ENCODE measurements at places on chromosomes 12 and 14.

- no peak for DNase-seq
These were observed 721.7 kb downstream of the GALC start for GRCh38 chr14:87271331-87271730.

DNA sequence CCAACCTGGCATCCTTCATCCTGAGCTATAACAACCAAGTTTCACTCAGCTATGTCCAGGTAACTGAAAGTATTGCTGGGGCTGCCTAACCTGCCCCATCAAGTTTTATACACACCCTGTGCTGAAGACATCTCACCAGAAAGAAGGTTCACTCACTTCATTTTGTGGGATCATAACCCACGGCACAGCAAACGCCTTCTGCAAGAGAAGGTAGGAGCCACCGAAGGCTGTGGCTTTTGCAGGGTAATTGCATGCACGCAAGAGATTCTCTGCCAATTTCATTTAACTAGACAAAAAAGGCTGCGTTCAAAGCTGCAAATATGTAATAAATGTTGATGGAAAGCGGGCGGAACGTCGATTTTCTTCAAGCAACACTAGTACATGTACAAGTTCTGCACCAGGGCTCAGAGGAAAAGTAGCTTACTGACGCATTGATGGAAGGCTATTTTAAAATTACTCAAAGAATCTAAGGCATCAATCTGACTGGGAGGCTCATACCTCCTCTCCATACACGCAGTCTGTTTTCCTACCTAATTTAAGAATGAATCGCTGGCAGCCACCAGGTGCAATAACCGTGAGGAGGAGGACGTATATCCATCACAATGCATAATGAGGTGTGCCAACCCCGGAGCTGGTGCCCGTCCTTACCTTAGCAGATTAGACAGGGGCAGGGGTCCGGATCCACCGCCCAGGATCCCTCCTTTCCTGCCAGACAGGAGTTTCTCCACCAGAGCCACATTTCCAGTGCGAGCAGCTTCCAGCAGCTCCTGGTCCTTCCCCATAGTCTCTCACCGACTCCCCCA lies 1.1 kb downstream of the ANKS1B start:
- DNase-seq, result no peak

DNA sequence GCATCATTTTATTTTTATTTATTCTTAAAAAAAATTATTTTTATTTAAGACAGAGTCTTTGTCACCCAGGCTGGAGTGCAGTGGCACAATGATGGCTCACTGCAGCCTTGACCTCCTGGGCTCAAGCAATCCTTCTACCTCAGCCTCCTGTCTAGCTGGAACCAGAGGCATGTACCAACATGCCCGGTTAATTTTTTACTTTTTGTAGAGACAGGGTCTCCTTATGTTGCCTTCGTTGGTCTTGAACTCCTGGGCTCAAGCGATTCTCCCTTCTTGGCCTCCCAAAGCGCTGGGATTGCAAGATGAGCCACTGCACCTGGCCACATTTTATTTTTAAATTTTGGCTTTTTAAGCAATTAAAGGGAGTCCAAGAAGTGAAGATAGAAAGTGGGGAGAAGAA lies 21.4 kb downstream of the TTC6 start:
- no peak for DNase-seq

GRCh38 chr12:116517431-116518045 lies 41.6 kb upstream of the MAP1LC3B2 start:
- no peak for DNase-seq

DNA sequence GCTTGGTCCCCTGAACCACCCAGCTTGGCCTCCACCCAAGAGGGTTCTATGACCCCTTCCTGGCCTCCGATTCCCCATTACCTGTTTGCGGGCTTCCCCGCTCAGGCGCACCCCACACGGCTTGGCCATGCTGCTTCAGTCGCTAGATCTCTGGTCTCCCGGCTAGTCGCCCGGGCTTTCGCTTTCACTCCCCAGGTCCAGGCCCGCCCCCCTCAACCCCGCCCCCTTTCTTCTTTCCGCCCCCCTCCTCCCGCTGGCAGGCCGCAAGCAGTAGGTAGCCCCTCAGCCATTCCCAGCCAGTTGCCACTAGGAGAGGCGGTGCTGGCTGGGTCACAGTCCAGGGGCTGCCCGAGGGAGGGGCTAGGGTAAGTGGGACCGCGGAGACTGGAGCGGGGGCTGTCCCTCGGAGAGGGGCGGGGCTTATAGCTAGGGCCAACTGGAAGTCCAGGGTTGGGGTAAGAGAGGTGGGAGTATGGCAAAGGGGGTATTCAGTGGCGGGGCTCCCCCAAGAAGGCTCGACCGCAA lies at the start of gene PSME2:
Gene PSME2, minus strand, starts transcription at position 158 of the 525 bp plus-strand sequence. Its CDS starts 29 bp downstream, at position 129.
- DNase-seq, result peak; percentile 84

DNA sequence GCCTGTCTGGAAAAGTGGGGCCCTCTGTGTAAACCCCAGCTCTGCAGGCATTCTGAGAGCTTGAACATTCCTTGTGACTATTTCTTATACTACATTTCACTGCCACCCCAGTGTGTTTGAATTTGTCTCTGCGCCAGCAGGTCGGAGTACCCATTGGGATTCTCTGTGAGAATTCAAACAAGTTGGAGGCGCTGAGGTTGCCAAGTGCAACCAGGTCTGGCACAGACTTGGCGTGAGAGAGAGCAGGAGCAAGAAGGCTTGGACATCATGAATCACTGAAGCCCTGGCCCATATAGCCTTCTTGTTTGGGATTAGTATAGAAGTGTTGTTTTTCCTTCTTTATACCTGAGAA lies 33.0 kb upstream of the ATP2A2 start:
- DNase-seq, result no peak

- DNase-seq, result peak; percentile 5
These were observed 1004.4 kb downstream of the AACS start for GRCh38 chr12:126069549-126070165.

GRCh38 chr12:14827043-14827442 lies 13.1 kb upstream of the SMCO3 start:
- DNase-seq, result no peak

GRCh38 chr14:20262642-20263128 lies 23.6 kb downstream of the OR11H4 start:
- no peak for DNase-seq

DNA sequence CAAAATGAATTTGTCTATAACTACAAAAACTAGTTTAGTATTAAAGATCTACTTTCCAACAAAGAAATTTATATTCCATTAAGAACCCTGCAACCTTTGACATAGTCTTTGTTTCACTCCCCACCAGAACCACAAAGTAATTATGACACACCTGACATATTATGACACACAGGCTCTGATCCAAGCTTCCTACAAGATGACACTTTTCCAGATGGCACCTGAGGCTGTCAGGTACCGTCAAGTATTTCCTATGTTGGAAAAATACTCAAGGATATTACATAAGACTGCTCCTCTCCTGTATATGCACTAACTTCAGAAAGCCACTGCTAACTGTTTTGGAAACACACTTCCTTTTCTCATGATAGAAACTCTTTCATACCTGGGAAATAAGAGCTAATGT lies 38.9 kb downstream of the STXBP6 start:
- no peak for DNase-seq

DNA sequence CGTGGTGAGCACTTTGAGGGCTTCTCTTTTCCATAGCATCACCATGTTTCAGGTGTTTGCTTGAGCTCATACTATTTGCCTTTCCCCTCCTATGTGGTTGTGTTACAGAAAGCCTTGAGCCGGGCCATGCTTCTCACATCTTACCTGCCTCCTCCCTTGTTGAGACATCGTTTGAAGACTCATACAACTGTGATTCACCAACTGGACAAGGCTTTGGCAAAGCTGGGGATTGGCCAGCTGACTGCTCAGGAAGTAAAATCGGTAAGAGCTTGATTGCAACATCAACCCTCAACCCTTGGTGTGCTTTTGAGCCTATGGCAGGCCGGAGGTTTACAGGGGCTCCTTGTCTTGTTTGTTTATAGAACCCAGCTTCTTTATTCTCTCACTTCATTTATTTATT lies 8.1 kb downstream of the LETMD1 start:
- DNase-seq, result no peak

- DNase-seq, result no peak
These were observed 4.0 kb downstream of the RAB15 start for GRCh38 chr14:64968167-64968566.

- DNase-seq, result no peak
These were observed 20.0 kb upstream of the MORN3 start for GRCh38 chr12:121689430-121689829.

DNA sequence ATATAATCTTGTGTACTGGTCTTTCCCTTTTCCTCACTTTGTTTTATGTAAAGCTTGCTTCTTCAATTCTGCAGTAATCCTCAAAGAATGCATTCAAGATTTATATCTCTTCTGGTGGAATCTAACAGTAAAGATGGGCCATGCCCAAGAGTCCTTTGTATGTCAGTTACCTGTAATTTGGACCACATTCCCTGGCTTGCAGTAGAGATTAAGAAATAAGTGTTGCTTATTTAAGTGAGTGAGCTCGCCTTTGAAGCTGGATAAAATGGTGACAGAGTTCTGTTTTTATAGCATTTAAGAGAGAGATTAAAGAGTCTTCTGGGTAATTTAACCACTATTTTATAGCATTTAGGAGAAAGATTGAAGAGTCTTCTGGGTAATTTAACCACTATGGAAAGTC lies 262.1 kb upstream of the ATP2B1 start:
- DNase-seq, result no peak

GRCh38 chr12:116582610-116583009 lies 23.4 kb downstream of the MAP1LC3B2 start:
- DNase-seq, result no peak

DNA sequence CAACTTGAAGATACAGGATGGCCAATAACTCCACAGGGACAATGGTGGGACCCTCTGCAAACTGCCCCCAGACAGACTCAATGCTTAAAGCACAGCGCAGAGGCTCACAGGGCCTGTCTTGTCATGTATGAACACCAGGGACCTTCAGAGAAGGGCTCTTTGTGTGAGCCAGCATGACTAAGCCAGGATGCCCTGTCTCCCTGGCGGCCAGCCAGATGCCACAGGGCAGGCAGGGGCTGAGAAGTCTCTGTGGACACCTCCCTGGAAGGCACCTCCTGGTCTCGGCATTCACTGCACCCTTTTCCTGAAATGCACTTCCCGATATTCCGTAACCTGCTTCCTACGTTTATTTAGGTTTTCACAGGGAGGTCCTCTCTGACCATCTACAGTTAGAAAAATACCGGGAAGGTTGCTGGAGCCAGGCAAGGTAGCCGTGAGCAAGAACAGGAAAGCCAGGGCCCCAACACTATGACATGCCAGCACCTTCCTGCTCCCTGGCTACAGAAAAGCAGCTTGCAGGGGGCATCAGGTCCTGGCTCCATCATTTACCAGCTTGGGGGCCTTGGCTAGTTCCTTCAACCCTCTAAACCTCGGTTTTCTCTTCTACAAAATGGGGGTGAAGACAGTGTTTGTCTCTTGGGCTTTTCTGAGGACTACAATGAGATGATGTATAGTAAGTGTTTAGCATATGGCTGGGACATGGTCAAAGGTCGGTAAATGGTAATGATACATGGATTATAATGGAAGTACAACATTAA lies 65.0 kb downstream of the PITPNM2 start:
- no peak for DNase-seq

DNA sequence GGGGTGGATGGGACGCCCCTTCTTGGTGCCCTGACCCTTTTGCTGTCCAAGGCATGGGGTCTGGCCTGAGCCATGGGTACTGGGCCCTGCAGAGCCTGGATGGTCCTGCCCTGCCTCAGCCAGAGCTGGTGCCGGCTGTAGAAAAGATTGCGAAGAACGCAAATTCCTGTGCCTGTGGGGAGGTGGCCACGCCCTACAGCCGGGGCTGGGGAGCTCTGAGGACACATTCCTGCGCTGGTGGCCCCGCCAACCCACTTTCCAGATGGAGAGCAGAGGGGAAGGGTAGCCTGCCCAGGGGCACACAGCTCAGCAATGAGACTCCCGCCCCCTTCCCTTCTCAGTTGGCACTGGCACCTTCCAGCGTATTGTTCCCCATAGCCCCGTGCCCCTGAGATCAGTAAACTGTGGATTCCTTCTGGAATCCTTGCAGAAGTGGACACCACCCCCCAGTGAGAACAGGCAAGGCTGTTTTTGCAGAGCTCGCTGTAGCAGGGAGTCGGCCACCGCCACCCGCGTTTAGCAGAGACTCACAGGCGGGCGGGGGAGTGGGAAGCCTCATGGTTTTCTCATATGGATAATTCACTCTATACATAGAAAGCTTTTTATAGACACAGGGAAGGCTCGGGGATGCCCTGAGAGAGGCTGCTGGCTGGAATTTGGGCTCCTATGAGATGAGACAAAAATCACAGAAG lies 8.6 kb downstream of the INF2 start:
- no peak for DNase-seq

GRCh38 chr12:57127726-57128518 lies at the start of gene LRP1:
Gene LRP1 (plus strand): TSS chr12:57128483. CDS start chr12:57128965, 482 bp downstream.
- peak; percentile 39 for DNase-seq

DNA sequence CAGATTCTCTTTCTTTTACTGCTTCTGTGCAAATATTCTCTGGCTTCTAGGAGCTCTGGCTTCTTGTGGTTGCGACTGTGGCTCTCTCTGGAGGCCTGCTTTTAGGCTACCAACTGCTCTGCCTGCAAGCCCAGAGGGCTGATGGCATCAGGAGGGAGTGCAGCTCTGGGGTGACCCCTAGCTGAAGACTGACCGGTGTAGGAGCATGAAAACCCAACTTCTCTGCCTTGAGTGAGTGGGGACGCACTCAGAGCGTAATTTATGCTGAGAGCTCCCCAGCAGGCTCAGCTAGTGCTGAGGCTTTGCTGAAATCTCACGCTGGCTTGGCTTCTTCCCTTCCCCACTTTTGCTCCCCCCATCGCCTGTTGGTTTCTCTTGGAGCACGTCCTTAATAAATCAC lies 29.9 kb upstream of the RBM19 start:
- DNase-seq, result no peak

GRCh38 chr12:51793201-51793600 lies 55.3 kb downstream of the FIGNL2 start:
- no peak for DNase-seq

GRCh38 chr14:94386085-94387031 lies 2.0 kb downstream of the SERPINA1 start:
- no peak for DNase-seq

- no peak for DNase-seq
These were observed 751 bp downstream of the GDF11 start for GRCh38 chr12:55743406-55744339.

DNA sequence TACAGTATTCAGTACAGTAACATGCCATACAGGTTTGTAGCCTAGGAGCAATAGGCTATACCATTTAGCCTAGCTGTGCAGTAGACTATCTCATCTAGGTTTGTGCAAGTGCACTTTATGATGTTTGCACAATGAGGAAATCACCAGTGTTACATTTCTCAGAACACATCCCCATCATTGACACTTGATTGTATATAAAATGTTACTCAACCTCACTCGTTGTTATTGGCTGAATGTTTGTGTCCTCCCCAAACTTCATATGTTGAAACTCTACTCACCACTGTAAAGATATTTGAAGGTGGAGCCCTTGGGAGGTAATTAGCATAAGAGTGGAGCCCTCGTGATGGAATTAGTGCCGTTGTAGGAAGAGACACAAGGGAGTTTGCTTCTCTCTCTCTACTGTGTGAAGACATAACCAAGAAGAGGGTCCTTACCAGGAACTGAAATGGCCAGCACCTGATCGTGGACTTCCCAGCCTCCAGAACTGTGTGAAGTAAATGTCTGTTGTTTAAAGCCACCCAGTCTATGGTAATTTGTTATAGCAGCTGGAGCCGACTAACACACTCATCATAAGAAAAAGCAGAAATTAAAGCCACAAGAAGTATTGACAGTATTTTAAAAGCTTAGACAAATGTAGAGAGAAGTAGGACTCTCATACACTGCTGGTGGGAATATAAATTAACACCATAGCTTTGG lies 3.2 kb upstream of the MED13L start:
- no peak for DNase-seq

GRCh38 chr12:75939016-75939642 lies 92.4 kb downstream of the PHLDA1 start:
- DNase-seq, result no peak

Data from stimulated activated CD8-positive, alpha-beta memory T cell treated with anti-CD3 and anti-CD28 coated beads, Interleukin-7, amount 100 ng/mL, for 48 hours (primary cell).